Endothelial cell (in vitro differentiated cells): ENCODE measurements at places on chromosomes 1 and 21.

- no peak for DNase-seq
These were observed 991 bp downstream of the SELENBP1 start for GRCh38 chr1:151371370-151372057.

DNA sequence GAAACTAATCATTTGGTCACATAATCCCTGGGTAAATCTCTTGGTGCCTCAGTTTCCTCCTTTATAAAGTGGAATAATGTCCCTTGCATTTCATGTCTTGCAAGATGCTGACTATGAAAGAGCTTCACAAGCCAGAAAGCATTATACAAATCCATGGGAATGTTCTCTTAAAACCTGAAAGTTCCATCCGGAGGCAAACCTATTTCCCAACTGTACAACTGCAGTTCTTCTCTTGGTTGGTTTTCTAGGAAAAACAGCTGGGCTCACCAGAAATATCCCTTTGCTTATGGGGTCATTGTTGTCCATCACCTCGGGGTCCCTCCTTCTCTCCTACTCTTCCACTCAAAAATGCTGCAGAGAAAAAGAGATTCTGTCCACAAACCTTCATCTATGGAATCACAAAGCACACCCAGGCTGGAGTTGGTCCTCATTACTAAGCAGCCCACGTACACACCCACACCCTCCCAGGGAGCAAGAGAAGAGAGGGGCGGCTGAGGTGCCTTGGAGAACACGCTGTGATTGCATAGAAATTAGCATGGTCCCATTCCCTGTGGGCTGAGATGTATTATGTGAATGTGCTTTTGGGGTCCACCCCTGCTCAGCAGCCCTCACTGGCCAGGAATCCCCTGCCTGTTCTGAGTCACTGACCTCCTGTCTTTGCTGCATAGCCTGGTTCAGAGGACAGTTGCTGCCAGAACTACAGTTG, 5.0 kb upstream of the PLXNA2 start:
- DNase-seq = no peak

GRCh38 chr1:1366699-1367066, 8.3 kb downstream of the AURKAIP1 start:
- no peak for DNase-seq

- DNase-seq = no peak
These were observed 1.1 kb upstream of the TRIM62 start for GRCh38 chr1:33182896-33183295.

DNA sequence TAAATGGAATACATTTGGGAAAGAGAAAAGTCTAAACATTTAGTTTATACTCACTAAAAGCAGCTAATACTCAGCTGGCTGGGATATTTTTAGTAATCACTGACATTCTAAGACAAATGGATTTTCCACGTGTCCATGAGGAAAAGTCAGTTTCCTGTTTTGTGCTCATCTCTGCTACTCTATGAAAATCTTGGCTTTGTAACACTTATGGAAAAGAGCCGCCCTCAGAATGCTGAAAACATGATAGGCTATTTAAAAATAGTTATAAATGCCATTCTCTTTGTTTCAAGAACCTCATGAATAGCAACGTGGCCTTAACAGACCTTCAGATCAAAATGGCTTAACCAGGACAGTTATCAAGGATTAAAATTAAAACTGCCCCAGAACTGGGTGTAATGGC, 29.9 kb downstream of the MRAP start:
- no peak for DNase-seq

DNA sequence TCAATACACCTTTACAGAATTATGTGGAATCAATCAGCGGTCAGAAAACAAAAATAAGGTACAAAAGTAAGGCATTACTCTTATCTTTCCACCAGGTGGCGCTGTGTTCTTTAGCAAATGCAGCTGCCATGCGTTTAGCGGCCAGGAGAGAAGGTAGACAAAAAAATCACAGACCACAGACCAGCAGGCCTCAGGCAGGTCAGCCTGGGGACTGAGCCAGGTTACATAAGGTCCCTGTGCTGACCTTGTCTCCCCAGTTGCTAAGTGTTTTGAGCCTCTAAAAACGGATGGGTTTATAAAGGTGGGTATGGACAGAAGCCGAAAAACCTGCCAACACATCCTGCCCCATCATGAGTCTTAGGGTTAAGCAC, 2.8 kb downstream of the RGS16 start:
- peak; percentile 75 for DNase-seq

DNA sequence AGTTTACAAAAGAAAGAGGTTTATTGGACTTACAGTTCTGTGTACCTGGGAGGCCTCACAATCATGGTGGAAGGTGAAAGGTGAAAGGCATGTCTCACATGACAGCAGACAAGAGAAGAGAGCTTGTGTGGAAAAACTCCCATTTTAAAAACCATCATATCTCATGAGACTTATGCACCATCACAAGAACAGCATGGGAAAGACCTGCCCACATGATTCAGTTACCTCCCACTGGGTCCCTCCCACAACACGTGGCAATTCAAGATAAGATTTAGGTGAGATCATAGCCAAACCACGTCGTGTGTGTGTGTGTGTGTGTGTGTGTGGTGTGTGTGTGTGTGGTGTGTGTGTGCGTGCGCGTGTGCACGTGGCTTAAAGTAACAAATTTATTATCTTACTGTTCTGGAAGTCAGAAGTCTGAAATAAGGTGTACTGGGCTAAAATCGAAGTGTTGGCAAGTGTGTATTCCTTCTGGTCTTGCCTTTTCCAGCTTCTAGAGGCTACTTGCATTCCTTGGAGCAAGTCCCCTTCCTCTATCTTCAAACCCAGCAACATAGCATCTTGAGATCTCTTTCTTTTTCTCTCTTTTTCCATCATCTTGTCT, 48.1 kb upstream of the MPC2 start:
- no peak for DNase-seq

GRCh38 chr1:180233191-180234011, 3.3 kb downstream of the LHX4 start:
- no peak for DNase-seq

GRCh38 chr1:156832434-156832833, 15.8 kb upstream of the SH2D2A start:
- no peak for DNase-seq
